ENCODE measurements at places on chromosomes 5 and 9.

DNA sequence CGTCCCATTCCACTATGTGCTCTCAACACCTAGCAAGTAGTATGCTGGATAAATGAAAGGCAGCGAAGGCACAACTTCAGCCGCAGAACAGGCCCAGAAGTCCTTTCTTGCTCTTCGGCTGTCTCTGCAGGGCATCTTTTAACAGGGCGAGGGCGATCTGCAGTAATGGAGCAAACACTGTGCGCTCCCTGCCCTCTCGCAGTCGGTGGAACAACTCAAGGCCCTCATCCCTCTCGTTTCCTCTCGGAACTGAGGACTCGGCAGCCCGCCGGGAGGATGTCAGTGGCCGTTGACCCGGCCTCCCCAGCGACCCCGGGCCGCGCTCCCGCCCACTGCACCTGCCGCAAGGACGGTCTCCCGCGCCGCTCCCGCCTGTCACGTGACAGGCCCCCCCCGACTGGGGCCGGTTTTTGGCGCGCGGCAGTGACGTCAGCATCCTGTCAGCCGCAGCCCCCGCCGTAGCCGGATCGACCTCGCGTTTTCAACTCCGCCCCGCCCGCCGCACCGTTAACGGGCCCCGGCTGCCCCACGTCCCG lies 1.1 kb downstream of the ZNF367 start:
- no peak for DNase-seq

DNA sequence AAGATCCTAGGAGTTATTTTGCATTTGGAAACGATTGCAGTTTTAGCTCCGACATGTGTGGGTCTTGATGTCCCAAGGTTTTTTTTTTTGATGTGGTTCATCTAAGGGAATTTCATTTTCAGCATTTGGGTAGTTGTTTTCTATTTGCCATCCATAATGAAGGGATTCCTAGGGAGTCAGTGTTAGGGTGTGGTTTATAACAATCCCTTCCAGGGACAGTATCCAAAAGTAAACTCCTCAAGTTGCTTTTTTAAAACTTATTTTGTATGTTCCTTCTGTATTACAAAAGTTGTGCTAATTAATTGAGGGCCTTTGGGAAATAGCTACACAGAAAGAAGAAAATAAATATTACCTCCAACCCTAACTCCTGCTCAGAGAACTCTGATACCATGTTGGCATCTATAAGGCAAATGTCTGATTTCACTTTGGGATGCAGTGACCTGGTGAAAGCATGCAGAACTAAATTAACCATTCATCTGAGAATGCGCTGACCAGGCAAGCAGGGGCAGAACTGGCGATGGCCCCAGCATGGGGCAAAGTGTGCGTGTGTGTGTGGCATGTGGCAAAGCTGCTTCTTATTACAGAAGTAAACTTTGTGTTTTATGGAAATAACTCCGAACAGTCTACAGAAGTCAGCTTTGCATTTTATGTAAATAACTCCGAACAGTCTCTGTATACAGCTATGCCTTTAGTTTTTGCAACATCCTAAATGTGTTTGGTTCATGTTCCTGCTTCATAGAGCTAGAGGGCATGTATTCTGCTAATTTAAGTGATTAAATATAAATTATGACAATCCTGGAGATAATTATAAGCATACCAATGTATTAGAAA lies 237.2 kb downstream of the TRPM3 start:
- no peak for DNase-seq

GRCh38 chr5:138448481-138449398 lies 9.9 kb downstream of the REEP2 start:
- DNase-seq, result no peak

DNA sequence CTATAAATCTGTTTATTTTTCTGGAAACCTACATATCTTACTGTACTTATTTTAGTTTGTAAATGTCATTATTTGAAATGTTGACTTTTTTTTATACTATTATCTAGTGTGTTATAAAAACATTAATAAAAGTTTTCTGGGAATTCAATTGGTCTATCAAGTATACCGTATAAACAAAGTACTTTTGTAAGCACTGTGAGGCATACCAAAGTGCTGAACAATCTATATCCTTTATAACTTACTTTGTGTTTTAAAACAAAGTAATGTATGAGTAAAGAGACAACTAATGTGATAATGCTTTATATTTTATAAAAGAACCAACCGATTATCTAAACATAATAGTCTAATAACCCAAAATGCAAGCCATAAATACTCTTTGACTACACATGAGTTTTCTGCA lies 23.1 kb downstream of the EDIL3 start:
- no peak for DNase-seq

Measured in urinary bladder (tissue), 4 donors.